ENCODE measurements at places on chromosomes 3 and 15.

- no peak for DNase-seq
Measured at GRCh38 chr3:67515778-67516177, 138.6 kb downstream of the SUCLG2 start.

- DNase-seq, result no peak
Measured at GRCh38 chr3:7306901-7307300, 446.0 kb downstream of the GRM7 start.

DNA sequence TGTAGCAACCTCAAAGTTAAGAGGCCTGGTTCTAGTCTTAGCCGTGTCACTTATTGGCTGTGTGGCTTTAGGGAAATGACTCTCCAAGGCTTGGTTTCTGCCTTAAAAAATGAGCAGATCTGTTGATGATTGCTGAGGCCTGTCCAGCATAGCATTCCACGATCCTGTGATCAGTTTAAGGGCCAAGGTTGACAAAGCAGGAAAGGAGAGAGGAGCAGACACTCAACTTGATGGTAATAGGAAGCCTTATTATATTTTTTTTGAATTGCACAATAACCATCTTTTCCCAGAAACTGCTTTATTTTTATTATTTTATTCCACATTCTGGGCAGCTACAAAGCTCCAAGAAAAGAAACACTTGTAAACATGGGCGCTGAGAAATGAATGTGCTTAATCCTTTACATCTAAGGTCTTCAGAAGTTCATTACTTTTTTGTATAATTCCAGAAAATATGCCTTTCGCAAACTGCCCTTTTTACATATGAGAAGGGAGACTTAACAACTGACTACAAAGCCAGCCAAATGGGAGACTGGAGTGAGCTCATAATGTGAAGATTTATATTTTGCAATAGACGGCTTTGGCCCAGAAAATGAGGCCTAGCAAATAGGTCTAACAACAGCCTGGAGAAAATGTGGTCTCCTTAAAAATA lies 241.0 kb downstream of the ATP8B4 start:
- peak; percentile 8 for DNase-seq

- DNase-seq, result no peak
Measured at GRCh38 chr15:62323353-62323890, 158.3 kb upstream of the C2CD4B start.

Data from kidney glomerular epithelial cell (primary cell).